T follicular helper cell (primary cell): ENCODE measurements at places on chromosomes 13 and 19.

GRCh38 chr19:2034729-2035589, 16.1 kb downstream of the MKNK2 start:
- DNase-seq: peak; percentile 62

DNA sequence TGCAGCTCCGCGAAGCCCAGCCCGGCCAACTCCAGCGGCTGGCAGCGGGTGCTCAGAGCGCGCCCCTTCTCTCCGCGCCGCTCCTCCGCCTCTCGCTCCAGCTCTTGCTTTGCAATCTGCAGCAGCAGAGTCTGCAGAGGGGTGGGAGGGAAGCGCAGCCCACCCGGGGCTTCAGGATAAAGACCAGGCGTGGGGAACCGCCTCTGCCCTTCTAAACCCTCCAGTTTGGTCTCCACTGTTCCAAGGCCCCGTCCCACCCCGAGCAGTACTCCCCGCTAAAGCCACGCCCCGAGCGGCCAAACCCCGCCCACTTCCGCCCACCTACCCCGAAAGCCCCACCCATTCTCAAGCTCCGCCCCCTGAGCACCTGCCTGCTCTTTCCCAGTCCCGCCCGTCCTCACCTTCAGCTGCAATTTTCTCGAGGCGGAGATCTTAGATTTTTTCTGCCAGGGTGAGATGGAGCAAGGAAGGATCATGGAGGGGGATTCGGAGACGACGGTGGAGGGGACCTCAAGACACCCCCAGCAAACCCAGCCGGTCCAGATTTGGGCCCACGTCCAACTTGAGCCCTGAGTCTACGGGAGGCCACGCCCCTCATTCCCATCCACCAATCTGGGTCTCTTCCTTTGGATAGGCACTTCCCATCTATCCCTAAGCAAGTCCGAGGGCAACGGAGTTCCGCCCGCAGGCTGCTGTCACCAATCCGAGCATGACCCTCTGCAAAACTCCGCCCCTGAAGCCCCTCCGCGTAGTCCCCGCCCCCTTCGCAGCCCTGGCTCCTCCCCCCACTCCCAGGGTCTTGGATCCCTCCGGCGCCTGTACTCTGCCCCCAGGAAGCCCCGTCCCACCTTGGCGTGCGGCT, 1.1 kb downstream of the TNNI3 start:
- DNase-seq: no peak

DNA sequence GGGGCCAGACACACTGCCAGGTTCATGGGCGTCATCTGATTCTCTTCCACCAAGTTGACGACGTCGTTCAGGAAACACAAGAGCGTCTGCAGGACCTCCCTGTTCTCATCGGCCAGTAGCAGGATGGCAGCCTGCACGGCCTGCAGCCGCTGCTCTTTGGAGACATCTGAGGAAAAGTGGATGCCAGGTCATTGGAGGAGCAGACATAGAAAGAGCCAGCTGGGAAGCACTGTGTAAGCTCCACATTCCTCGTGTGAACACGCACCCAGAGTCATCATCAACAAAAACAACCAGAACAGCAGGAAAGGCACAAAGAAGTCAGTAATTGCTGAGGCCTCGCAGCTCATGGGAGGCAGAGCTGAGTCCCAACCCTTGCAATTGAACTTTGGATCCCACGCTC, 96.5 kb downstream of the KL start:
- DNase-seq: no peak

DNA sequence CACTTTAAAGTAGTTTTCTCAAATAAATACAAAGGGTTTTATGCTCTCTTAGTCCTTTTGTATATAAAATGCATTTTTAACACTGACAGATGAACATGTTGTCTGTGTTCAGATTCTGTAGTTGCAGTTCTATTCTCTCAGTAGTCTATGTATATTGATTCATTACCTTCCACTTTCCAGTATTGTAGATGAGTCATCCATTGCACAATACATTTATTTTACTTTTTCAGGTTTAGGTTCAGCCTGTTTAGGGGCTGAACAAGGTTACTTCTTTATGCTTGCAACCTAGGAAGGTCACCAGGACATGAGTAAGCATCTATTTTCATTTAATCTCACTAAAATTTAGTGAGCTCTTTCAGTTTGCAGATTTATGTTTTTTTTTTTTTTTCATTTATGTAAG, 173.6 kb downstream of the NALCN start:
- no peak for DNase-seq
